ENCODE measurements at places on chromosomes 3 and 15.

GRCh38 chr3:43013743-43014155, 34.6 kb downstream of the GASK1A start:
- DNase-seq = no peak

- no peak for DNase-seq
These were observed 846 bp upstream of the POLG start for GRCh38 chr15:89335298-89336041.

GRCh38 chr3:154168998-154169795, 48.0 kb downstream of the ARHGEF26 start:
- DNase-seq = no peak

- no peak for DNase-seq
These were observed 971.2 kb downstream of the DIPK2A start for GRCh38 chr3:144942838-144943197.

GRCh38 chr3:23302271-23302670, 99.1 kb downstream of the UBE2E2 start:
- no peak for DNase-seq

DNA sequence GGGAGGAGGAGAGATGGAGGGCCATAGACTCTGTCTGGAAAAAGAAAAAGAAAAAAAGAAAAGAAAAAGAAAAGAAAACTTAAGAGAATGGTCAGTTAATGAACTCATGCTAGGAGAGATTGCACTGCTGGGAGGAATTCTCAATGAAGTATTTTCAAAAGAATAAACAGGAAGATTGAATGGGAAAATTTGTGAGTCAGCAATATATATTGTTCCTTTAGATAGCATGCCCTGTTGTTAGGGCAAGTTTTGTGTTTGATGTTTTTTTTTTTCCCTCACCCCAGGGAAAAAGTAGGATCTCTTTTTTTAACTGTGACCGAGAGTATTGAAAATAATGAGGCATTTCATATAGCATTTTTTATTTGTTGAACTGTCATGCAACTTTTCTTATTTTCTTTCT, 7.8 kb upstream of the NR1D2 start:
- DNase-seq = no peak

- no peak for DNase-seq
These were observed 10.6 kb upstream of the SLC9C1 start for GRCh38 chr3:112304611-112305010.

DNA sequence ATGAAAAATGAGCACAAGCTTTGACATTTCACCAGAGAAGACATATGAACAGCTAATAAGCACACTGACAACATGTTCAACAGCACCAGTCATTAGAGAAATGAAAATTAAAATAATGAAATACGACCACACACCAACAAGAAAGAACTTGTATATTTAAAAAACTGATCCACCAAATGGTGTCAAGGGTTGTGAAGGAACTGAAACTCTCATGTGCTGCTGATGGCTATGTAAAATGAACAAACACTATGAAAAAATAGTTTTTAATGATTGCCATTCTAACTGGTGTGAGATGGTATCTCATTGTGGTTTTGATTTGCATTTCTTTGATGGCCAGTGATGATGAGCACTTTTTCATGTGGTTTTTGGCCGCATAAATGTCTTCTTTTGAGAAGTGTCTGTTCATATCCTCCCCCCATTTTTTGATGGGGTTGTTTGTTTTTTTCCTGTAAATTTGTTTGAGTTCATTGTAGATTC, 193.8 kb downstream of the SCAPER start:
- DNase-seq = no peak

- no peak for DNase-seq
These were observed 30.2 kb upstream of the GREM1 start for GRCh38 chr15:32687556-32687955.

- no peak for DNase-seq
These were observed 806.7 kb upstream of the EPHA6 start for GRCh38 chr3:96007650-96008195.

DNA sequence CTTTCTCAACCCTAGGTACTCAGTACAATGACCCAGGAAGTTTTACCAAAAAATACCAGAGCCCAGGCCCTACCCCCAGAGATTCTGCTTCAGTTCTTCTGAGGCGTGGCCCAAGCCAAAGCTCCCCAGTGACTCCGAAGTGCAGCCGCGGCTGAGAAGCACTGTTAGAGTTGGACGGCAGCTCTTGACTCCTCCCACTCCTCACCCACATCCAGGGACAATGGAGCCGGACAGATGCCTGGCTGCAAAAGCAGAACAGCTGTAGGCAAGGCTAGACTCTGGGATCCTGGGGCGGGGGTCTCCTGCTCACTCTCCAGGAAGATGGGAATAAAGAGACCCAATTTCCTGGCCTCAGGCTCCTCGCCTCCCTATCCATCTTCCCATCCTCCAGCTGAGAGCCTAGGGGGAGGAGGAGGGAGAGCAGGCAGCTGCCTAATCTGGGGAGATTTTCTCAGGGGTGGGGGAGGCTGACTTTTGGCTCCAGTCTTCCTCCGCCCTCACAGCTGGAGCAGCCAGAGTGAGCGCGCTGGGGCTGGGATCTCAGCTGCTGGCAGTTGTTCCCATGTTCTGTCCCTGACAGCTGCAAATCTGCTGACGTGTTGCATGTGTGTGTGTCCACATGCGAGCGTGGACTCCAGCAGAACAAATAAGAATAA, 223.8 kb downstream of the OPA1 start:
- peak; percentile 46 for DNase-seq

DNA sequence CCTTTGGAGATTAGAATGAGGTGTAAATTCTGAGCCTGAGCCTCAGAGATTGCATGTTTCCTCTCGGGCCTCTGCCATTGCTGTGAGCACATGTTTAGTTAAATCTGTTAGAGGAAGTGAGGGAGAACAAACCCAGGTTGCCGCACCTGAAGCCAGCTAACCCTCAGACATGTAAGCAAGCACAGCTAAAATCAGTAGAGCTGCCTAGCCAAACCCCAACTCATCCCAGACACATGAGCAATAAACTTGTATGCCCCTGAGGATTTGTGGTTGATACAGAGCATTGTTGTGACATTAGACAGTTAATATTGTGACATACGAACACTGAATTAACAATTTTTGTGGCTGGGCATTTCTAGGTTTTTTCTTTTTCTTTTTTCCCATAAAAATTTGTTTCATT, 41.9 kb downstream of the NMD3 start:
- no peak for DNase-seq

DNA sequence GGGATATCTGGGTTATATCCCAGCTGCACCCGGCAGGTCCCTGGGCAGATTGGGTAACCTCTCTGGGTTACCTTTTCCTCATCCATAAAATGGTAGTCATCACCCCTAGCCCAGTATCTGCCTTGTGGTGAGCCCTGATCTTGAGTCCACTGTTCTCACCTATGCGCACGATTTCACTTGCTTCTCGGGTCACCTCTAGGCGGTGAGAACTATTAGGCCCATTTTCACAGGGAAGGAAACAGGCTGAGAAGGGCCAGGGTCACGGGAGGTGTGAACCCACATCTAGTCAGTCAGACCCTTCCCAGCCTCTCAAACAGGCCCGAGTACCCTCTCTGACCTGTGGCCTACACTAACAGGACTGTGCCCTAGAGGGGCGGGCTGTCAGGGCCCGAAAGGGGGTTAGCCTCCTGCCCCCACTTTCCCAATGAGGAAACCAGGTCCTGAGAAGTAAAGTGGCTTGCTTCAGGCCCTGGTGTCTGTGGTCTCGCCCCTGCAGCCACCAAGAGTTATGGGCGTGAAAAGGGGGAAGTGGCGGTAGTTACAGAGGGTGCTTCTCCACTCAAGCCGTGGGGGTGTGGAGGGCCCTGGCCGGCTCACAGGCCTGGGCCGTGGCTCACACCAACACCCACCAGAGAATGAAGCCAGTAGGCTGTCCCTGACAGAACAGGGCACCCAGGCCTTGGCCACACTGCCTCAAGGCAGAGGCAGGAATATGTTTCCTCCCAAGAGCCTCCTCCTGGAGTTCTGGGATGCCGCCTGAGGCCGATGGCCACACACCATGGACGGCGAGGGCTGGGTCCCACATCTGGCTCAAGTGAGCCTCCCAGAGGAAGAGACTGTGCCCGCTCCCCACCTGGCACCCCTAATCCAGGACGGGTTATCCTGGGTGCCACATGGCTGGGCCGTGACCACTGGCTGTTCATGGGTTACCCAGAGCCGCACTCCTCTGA, 19.5 kb downstream of the PSTPIP1 start:
- no peak for DNase-seq

DNA sequence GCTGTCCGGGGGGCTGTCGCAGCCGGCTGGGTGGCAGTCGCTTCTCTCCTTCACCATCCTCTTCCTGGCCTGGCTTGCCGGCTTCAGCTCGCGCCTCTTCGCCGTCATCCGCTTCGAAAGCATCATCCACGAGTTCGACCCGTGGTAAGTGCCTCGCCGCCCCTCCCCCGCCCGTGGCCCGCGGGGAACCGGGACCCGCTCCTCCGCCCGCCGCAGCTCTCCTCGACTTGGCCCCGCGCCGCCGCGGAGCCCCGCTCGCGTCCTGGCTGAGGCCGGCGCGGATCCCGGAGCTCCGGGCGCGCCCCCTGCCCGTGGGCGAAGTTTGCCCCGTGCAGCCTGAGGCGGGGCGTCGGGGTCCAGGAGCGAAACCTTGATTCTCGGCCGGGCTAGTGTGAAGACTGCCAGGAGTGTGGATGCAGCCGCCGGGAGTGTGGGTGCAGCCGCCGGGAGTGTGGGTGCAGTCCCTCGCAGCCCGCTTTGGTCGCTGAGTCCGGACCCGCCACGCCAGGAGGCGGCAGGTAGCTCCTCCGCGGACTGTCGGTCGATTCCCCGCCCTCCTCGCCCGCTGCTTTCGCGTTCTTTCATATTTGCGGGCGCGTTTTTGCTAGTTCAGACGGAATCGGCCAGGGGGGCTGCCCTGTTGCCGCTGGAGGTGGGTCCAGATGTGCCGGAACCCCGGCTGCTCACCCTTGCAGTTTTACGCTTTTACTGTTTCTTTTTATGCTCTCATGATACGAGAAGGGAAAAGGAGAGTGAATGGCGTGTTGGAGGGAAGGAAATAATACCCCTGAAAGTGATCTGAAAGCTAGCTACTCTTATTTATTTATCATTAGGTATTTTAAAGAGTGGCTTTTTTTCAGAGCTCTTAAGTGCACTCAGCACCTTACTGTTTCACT, 692 bp downstream of the STT3B start:
- DNase-seq = peak; percentile 17

- peak; percentile 38 for DNase-seq
These were observed 24.1 kb upstream of the MRPL3 start for GRCh38 chr3:131526801-131527347.

DNA sequence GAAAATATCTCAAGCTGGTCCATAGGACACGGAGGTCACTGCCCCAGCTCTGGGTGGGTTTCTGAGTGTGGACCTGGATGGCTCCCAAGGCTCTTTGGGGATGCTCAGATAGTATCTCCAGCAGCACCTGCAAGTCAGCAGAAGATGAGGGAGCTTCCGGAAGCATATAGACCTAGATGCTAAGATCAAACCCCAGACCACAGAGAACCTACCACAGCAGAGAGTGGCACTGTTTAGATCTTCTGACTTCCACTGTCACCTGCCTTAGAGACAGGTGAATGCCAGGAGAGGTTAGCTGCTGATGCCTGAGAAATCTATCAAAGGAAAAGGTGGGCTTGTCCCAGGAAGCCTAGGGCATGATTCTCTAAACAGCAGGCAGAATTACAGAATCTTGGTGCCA, 105.7 kb upstream of the TRPM1 start:
- DNase-seq = no peak

GRCh38 chr3:119330858-119331257, 36.7 kb downstream of the ARHGAP31 start:
- DNase-seq = no peak

DNA sequence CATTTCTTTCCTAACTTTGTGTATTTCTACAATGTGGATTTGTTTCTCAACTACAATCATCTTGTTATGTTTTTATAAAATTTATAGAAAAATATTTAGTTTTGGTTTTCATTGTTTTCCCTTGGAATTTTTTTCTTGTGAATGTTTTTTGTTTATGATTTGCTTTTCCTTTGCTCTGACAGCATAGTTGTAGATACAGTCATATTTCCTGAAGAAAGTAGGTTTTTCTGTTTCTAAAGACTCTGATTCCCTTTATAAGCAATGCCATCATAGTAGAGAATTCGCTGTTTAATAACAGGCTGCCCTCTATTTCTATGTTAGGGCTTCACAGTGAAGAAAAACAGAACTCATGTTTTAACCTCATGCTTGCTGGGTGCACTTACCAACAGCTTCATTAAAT, 482.3 kb downstream of the ZBBX start:
- no peak for DNase-seq

DNA sequence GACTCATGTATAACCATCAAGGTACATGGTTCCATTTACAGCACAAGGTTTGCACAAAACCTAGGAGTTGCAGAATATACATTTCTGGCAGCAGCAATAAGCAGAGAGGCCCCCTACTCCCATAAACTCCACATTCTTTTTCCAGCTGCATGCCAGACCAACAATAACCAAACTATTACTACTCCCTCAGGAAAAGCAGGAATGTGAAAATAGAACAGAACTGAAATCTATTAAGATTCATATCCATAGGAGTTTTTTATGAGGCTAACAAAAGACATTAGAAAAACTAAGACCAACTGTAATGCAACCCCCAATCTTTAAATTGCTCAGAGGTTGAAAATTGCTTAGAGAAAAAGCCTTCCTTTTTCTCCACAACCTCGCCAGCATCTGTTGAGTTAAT, 27.6 kb upstream of the TOP2B start:
- DNase-seq = no peak

GRCh38 chr15:89496155-89497098, at the start of gene RHCG:
Gene RHCG (minus strand): TSS chr15:89496583. CDS start chr15:89496544, 39 bp downstream.
- DNase-seq = no peak

DNA sequence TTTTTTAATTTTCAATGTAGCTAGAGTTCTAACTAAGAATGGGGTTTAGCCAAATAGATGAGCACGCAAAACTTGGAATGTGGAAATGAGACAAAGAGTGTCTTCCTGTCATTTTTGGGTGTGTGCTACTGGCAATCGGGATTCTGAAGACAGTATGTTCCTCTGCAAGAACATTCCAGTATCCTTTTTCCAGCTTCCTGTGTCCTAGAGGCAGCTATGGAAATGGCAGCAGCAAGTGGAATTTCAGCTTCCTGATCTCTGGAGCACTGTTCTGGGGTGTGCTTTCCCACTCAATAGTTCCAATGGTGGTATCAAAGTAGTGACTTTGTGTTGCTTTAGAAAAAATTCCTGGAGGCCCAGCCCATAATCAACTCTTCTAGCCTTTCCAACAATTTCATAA, 642.9 kb upstream of the KCNMB2 start:
- DNase-seq = no peak
